ENCODE measurements at places on chromosomes 2 and 18.
A peak's percentile ranks its signal among the peaks of the same experiment; 100 is the strongest.

DNA sequence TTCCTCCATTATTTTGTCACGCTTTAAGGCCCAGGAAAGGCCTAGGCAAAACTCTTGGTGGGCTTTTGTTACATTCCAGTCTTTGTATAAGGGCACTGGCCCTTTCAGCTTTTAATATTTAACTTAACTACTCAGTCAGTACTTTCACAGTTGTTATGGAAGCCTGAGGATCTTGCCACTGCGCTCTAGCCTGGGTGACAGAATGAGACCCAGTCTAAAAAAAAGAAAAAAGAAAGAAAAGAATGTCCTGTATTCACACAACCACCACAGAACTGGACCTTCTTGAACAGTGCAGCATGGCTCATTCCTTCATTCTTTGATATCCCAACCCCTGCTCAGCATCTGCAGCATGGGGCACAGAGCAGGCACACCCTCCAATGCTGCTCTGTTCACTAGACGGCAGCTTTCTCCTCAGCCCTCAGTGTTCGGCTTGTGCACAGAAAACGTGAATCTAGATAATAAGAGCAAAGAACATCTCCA, 93.4 kb upstream of the MSH2 start:
- DNase-seq = no peak

GRCh38 chr2:202261531-202261930, 4.0 kb upstream of the NOP58 start:
- DNase-seq = no peak

- DNase-seq = no peak
Observed at GRCh38 chr2:199751492-199752120, 99.4 kb downstream of the FTCDNL1 start.

- DNase-seq = no peak
Observed at GRCh38 chr2:98469862-98470544, 25.3 kb downstream of the INPP4A start.

- DNase-seq = no peak
Observed at GRCh38 chr2:148578493-148578884, 66.1 kb upstream of the EPC2 start.

- DNase-seq = no peak
Observed at GRCh38 chr2:176526995-176527901, 258.0 kb downstream of the MTX2 start.

- DNase-seq = no peak
Observed at GRCh38 chr2:44949329-44950151, 8.0 kb downstream of the SIX3 start.

GRCh38 chr2:240440704-240441320, 5.3 kb downstream of the GPC1 start:
- no peak for DNase-seq

DNA sequence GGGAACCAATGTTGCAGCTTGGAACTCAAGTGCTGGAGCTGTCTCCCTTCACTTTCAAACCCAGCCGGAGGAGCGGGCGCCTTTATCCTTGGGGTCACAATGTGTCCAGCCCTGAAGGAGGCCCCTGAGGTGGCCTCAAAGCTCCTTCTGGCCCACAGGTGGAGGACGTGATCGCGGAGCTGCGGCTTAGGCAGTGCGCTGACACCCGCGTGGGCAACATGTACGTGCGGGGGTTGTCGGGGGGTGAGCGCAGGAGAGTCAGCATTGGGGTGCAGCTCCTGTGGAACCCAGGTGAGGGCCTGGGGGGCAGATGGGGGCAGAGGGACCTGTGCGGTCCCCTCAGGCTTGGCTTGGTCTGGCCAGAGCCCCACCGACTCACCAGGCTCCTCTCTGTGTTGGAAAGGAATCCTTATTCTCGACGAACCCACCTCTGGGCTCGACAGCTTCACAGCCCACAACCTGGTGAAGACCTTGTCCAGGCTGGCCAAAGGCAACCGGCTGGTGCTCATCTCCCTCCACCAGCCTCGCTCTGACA, 13.5 kb downstream of the ABCG8 start:
- DNase-seq = no peak

DNA sequence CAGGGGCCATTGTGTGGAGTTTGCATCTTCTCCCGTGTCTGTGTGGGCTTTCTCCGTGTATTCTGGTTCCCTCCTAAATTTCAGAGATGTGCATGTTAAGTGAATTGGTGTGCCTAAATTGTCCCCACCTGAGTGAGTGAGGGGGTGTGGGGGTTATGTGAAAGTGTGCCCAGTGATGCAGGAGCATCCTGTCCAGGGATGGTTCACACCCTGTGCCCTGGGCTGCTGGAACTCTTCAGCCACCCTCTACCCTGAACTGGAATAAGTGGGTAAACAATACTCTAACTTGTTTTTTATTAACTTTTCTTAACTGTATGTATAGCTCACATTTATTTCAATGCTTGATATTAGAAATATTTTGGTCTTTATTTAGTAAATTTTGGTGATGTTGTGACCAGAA, 56.0 kb downstream of the UBE2E3 start:
- DNase-seq = no peak

DNA sequence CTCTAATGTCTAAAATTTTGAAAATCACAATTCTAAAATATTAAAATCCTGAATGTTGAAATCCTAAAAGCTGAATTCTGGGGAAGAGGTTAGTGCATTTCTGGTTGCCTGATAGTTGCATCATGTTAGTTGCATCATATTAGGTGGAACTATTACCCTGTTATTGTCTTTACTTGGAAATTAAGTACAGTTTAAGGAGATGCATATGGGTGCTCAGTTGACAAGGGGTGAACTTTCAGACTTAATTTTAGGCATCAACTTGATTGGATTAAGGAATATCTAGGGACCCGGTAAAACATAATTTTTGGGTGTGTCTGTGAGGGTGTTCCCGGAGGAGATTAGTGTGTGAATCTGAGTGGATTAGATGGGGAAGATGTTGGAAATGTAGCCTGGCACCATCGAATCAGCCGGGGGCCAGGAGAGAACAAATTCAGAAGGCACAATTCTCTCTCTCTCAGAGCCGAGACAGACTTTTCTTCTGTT, 409.8 kb downstream of the PLCL1 start:
- DNase-seq = no peak

GRCh38 chr2:126495189-126495588, 160.8 kb upstream of the GYPC start:
- no peak for DNase-seq

- no peak for DNase-seq
Observed at GRCh38 chr2:444937-445884, 157.3 kb upstream of the ALKAL2 start.

- no peak for DNase-seq
Observed at GRCh38 chr18:74489676-74490075, 6.5 kb upstream of the CNDP2 start.

GRCh38 chr2:207163053-207163755, 2.5 kb downstream of the KLF7 start:
- no peak for DNase-seq

DNA sequence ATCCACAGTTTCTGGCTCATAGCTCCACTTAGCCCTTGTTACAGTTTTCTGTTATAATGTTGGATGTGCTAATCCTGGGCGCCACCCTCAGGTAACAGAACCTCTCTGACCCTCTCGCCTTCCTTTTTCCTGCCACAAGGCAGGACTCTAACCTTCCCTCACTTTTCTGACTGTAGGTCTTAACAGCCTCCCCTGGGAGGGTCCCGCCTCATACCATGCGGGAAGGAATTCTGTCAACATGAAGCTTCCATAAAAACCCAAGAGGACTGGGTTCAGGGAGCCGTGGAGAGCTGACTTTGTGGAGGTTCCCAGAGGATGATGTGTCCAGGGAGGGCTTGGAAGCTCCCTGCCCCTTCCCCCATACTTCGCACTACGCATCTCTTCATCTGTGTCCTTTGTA, 11.9 kb upstream of the RAB17 start:
- DNase-seq = no peak

GRCh38 chr2:109013051-109013450, 24.0 kb upstream of the EDAR start:
- no peak for DNase-seq

- no peak for DNase-seq
Observed at GRCh38 chr2:157487271-157487610, 43.4 kb upstream of the CYTIP start.

GRCh38 chr2:240128608-240129145, 7.4 kb downstream of the COPS9 start:
- no peak for DNase-seq

- no peak for DNase-seq
Observed at GRCh38 chr2:102279391-102279735, 32.0 kb upstream of the IL1RL1 start.

DNA sequence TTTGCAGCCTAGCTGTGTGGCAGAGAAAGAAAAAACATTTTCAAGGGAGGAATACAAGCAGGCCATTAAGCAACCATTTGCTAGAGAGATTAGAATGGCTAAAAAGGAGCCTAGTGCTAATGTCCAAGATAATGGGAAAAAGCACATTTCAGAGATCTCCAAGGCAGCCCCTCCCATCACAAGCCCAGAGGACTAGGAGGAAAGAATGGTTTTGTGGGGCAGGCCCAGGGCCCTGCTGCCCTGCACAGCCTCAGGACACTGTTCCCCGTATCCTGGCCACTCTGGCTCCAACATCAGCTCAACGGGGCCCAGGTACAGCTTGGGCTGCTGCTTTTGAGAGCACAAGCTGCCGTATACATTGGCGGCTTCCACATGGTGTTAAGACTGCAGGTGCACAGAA, 16.5 kb upstream of the GBX2 start:
- no peak for DNase-seq

DNA sequence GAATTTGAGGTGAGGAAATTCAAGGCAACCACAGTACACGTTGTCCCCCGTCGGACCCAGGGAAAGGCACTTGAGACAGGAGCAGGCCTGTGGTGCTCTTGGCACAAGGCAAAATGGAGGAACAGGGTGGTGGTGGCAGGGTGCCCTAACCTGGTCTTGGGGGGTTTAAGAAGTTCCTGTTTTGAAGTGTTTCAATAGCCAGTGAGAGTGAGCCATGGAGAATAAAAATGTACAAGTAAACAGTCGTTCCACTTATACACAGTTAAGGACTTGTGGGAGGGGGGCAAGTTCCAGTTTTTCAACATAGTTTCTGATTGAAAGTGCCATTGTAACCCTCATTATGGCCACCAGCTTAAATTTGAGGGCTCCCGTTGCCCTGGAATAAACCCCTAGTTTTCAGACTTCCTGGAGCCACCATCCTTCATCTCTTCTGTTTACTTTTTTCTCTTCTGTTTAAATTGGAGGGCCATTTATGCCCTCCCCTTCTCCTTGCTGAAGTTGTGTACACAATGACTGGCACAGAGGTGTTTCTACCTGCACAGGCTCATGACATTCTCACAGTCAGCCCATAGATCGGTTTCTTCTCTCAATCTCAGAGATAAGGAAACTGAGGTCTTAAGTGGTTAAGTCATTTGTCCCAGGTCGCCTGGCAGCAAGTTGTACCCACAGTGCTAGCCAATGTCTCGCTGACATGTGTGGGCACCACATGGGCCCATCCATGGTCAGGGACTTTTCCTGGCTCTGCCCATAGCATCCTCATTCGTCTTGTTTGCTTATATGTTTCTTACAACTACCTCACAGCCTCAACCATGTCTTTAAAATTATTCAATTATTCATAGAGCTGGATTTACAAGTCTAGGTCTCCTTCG, 66.0 kb upstream of the ST3GAL5 start:
- no peak for DNase-seq

DNA sequence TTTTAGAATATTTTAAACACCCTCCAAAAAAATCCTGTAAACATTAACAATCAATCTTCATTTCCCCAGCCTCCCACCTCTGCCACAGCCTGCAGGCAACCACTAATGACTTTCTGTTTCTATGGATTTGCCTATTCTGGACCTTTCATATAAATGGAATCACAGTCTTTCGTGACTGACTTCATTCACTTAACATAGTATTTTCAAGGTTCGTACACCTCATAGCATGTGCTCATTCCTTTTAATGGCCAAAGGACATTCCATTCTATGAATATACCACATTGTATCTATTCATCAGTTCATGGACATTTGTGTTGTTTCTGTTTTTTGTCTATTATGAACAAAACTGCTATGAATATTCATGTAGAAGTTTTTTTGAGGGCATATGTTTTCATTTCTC, 48.5 kb downstream of the NAT8 start:
- no peak for DNase-seq

DNA sequence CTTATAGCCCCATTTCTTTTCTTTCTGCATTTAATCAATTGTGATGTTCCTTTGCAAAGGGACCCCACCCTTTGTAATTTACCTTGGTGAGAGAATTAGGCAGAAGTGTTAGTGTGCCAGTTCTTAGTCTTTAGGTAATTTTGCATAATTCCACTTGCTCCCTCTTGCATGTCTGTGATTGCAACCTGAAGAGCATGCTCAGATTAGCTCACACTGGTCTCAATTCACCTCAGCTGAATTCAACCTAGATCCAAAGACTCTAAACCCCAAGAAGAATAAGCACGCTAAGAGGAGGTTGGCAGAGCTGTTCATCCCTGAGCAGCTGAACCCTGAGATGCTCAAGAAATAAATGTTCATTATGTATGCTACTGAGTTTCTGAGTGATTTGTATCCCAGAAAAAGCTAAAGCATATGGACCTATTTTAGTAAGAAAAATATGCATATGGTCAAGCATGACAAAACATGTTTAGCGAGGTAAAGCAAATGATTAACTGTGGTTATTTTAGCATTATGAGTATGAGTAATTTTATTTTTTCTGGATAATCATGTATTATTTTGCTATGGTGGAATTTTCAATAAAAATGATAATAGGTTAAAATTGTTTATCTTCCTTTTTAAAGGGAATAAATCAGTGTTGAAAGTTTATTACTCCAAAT, 299.2 kb upstream of the ZSWIM2 start:
- DNase-seq = no peak

DNA sequence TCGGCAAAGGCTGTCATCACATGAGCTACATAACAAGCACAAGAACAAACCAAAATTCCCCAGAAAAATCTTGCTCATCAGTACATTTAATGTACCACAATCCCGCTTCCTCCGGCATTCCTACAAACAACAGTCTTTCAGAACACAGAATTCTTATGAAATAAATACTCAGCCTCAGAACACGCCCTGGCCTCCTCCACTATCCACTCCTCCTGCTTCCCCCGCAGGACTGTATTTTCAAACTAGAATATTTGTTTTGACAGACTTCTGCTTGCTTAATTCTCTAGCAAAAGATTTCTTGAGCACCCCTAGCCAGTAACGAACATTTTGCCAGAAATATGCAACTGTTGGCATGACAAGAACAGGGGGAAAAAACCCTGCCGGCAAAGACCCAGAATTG, 131.2 kb downstream of the THADA start:
- DNase-seq = no peak

- no peak for DNase-seq
Observed at GRCh38 chr2:231795525-231796327, 9.5 kb downstream of the COPS7B start.

- DNase-seq = no peak
Observed at GRCh38 chr2:201987426-201987825, 46.2 kb upstream of the FZD7 start.

- no peak for DNase-seq
Observed at GRCh38 chr2:61055557-61055956, 10.1 kb upstream of the SANBR start.

- DNase-seq = peak; percentile 16
Observed at GRCh38 chr18:63131106-63131958, 188.2 kb downstream of the BCL2 start.

All from stimulated activated CD8-positive, alpha-beta memory T cell treated with anti-CD3 and anti-CD28 coated beads, Interleukin-2, amount 100 ng/mL, for 1 hour (primary cell).